ENCODE measurements at places on chromosomes 5 and 9.

DNA sequence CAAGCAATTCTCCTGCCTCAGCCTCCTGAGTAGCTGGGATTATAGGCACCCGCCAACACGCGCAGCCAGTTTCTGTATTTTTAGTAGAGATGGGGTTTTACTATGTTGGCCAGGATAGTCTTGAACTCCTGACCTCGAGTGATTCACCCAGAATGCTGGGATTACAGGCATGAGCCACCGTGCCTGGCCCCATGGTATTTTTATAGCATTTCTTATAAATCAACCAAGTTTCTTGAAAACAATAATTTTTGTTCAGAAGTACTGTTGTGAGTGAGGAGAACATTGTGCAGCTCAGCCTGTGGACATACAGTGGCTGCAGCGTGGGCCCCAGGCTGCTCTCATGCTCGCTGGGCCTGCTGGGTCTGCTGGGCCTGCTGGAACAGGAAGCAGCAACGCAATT is 45.3 kb downstream of the MAP1B start:
- DNase-seq: no peak

DNA sequence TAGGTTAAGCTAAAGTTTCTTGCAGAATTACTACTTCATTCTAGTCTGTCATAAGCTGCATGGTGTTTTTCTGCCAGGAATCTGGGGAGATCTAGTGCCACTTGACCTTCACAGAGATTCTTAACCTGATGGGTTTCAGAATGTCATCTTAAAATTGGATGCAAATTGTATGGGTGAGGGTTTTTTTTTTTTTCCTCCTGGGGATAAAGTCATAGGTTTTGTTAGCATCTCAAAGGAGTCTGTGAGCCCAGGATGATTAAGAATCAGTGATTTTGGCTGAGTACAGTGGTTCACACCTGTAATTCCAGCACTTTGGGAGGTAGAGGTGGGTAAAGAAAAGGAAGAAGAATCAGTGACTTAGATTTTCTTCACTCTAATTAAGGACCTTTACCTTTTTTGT is 51.2 kb downstream of the NIM1K start:
- DNase-seq: no peak

DNA sequence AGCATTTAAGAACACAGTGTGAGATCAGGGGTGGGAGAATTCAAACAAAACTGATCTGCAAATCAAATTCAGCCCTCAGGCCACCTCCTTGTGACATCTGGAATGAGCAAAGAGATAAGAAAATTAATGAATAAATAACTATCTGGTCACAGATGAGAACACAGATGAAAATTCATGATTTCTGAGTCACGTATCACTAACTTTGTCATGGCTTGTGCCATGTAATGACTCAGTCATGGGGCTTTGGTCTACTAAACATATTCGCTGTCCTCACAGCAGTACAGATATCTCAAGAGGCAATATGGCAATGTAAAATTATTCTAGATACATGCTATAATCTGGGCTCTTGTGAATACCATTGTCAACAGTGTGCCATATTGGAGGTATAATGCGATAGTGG is 274.4 kb downstream of the MAN2A1 start:
- DNase-seq: no peak

- no peak for DNase-seq
These were observed 183.2 kb downstream of the ACTL7B start for GRCh38 chr9:108672475-108673190.

DNA sequence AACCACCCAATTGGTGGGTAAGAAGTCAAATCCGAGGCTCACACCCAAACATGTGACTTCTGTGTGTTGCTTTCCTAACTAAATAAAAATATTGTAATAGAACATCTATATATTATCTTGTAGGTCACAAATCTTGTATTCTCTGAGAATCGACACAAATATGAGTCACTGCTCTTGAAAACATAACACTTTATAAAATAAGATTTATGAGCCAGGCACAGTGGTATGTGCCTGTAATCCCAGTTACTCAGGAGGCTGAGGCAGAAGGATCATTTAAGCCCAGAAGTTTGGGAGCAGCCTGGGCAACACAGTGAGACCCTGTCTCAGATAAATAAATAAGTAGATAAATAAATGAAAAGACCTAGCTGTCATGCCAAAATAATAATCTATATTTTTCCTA is 624.1 kb downstream of the ANXA1 start:
- DNase-seq: no peak

GRCh38 chr9:135139366-135139959 is 52.0 kb downstream of the OLFM1 start:
- DNase-seq: no peak

GRCh38 chr5:181207214-181207959 is 2.4 kb upstream of the TRIM7 start:
- DNase-seq: no peak

- no peak for DNase-seq
These were observed 68.6 kb upstream of the MAP3K1 start for GRCh38 chr5:56746553-56747339.

DNA sequence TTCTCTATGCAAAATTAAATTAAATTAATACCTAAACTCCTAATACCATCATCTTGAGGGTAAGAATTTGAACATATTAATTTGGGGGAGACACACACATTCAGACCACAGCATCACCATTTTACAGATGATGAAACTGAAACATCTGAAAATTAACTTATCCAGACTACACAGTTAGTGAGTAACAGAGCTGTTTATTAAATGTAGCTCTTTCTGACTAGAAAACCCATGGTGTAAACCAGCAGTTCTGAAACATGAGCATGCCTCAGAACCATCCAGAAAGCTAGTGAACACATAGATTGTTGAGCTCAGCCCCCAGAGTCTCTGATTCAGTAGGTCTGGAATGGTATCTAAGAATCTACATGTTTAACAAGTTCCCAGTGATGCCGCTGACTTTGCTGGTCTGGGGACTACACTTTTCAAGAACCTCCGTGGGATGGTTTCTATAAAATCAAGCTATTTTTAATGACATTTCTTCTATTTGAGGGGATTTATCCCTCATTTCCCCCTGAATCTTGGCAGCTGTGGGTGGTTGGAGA is 113.5 kb downstream of the RORB start:
- DNase-seq: no peak

DNA sequence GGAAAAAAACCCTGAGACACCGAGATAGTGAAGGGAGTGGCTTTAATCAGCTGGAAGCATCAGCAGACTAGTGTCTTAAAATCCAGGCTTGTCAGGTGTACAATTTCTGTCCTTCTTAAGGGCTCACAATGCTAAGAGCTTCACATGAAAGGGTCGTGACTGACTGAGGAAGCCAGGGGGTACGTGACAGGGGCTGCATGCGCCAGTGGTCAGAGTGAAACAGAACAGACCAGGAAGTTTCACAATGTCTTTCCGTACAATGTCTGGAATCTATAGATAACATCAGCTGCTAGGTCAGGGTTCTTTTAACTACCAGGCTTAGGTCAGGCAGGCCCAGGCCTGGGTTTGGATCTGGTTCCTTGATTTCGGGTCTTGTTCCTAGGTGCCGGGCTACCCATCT is 253.0 kb downstream of the CDH10 start:
- DNase-seq: no peak

GRCh38 chr5:94396687-94397086 is 221.7 kb downstream of the KIAA0825 start:
- DNase-seq: no peak

DNA sequence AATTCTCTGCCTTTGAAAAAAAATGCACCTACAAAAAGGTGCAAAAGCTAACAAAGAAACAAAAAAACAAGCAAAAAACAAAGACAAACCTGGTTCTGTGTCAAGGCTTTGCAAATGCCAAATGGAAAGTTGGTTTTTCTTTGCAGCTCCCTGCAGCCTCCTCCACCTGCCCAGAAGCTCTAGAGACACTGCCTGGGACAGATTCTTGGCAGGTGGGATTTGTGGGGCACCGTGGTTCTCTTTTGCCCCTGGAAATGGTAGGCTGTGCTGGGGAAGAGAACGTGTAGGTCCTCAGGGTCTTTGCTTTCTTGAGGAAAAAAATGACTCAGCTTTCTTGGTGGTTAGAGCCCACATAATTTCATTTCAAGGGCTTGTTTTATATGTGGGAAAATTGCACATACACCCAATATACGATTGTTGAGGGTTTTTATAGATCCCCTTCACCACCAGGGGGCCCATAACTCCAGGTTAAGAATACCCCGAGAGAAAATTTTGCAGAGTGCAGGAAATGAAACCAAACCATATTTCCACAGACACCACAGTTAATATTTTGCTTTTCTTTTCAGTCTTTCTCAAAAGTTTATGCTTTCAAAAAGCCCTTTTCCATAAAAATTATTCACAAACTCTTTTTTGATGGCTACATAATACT is 58.7 kb downstream of the NXNL2 start:
- DNase-seq: no peak
